ENCODE measurements at places on chromosomes 7 and 10.

DNA sequence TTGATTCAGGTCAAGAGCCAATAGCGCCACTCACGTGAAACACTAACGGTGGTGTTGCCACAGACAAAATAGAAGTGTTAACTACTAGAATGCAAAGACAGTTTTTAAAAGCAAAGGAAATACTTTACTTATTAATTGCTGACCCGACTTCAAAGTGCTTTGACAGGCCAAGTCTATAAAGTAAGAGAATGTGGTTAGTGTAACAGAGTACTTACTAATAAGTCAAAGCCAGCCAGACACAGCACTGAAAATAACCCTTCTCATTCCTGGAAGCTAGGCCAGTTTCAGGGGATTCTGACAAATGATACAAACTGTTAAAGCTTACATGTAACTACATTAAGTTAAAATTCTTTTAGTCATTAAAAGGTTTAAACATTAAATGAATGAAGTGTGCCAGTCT lies 50.3 kb downstream of the ENO4 start:
- DNase-seq = no peak

DNA sequence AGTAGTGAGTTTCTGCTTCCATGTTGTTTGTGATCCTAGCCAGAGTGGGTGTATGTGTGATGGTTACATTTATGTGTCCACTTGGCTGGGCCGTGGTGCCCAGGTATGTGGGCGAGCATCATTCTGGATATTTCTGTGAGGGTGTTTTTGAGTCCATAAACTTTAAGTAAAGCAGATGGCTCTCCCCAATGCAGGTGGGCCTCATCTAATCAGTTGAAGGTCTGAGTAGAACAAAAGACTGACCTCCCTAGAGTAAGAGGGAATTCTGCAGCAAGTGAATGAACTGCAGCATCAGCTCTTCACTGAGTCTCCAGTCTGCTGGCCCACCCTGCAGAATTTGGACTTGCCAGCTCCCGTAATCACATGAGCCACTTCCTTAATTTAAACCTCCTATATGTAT lies 571.9 kb downstream of the ACTR3B start:
- DNase-seq = no peak

GRCh38 chr10:109668154-109668665 lies 255.1 kb downstream of the XPNPEP1 start:
- no peak for DNase-seq

DNA sequence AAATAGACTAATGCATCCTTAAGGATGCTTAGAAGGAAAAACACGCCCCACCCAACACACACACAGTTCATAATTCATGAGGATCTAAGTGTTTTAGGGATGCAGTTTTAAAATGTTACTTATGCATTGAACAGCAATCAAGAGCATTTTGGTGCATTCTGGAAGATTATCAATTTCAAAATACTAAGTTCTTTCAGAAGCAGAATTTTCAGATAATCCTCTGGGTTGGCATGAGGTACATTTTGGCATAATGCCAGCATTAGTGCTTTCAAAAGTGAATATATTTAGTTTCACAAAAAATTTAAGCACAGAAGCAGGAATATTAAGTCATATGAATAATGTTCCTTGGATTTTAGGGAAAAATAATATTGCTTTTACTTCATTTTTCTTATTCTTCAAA lies 937.1 kb downstream of the REEP3 start:
- no peak for DNase-seq

DNA sequence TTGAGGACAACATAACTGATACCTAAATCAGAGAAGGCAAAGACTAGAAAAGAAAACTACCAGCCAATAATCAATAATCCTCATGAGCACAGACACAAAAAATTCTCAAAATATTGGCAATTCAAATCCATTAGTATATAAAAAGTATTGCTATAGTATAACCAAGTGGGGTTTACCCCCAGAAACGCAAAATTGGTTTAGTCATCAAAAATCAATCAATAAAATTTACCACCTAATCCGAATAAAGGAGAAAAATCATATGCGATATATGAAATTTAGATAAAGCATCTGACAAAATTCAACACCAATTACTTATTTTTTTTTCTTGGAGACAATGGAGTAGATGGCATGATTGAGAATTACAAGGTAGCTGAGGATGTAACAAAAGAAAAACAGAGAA lies 11.2 kb upstream of the ING3 start:
- no peak for DNase-seq

DNA sequence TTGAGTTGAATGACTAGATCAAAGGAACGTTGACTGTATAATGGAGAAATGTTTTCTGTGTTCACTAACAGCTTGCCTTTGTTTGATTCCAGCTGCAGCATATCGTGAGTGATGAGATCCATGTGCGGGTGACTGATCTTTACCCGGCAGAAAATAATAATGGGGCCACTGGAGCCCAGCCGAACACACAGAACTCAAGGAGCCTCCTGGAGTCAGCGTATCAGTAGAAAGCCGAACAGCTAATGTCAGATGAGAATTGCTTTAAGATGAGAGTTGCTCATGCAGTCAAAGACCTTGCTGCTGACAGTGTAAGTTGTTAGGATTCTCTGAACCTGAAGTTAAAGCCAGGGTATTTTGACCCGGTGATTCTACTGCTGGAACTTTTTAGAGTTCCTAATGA lies 34.3 kb upstream of the MTPAP start:
- DNase-seq = no peak

GRCh38 chr7:152572101-152572500 lies 103.8 kb downstream of the XRCC2 start:
- DNase-seq = no peak

- no peak for DNase-seq
Measured at GRCh38 chr7:108515013-108515412, 10.9 kb downstream of the PNPLA8 start.

- DNase-seq = no peak
Measured at GRCh38 chr7:159045839-159046238, 98.8 kb downstream of the VIPR2 start.

DNA sequence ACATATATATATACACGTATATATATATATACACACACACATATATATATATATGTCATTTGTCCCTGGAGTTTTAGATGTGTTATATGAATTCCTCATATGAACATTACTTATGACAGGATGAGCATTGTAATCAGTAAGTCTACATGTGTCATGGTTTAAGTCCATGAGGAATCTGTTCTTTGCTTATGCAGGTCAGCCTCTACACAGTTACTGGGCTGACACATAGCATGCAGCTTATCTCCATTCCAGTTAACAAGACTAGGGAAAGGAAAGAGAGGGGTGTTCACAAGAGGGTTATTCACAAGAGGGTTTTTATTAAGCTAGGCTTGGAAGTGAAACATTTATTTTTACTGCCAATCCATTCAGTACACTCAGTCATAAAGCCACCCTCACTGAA lies 226.7 kb downstream of the SNX13 start:
- DNase-seq = no peak

DNA sequence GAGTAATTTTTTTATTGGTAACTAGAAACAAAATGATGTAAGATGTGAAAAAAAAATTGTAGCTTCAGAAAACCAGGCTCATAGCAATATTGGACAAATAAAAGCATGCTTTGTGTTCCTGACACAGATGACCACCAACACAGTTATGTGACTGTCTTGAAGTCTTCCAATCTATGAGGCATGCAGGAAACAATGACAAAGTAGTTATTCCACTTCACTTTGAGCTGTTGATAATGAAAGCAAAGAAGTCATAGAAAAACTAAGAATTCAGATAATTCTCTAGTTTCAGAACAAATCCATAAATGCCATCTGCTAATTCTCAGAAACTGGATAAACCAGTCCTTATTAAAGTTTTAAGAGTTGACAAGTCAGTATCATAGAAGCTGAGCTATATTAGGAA lies 378.4 kb upstream of the SEMA3D start:
- DNase-seq = no peak

DNA sequence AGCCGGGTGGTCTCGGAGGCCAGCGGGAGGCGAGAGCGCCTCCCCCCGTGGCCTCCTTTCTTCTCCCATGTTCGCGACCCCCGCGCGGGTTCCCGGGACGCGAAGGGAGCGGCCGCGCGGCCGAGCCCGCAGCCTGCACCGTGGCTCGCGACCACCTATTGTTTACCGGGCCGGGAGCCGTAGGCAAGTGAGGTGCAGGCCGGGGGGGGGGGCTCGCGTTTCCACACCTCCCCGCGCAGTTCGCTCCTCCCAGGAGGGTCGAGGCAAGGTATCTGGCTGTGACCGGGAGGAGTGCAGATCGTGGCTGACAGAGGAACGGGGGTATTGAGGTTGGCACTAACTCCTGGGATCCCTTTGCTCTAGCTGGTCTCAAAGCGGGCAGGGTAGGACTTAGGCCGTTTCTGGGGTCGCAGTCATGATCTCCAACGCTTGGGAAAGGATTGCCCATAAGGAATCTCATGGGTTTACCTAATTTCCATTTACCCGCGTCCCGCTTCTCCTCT lies 734 bp downstream of the PTPN12 start:
- DNase-seq = peak; percentile 49

DNA sequence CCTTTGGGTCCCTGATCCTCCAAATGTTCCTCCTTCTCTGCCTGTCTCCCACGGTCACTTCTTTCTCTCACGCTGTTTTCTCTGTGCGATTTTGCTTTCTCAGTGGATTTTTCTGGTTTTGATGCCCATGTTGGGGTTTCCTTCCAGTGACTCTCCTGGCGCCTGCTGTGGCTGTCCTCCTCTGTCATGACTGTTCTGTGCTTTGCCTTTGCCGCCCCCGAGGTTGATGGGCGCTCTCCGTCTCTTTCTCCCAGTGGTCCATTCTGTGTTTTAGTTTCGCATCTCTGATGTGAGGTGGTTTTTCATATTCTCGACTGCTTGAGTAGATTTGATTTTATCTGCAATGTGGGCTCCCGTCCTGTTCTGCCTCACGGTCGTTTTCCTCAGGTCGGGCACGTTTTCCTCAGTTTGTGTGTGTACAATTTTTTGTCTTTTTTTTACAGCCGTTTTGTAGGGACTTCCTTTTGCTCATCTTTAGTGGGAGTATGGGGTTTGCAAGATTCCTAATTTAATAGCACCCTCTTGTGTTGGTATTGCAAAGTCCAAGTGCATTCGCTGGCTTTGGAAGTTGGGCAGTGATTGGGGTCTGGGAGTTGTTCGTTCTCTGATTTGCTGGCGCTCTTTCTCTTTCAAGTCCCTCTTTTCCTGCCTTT lies 100.0 kb downstream of the INPP5A start:
- peak; percentile 2 for DNase-seq
